Subcutaneous preadipocyte (primary cell): ENCODE measurements at places on chromosomes 13 and 19. TPM values are rescaled to one million over a fixed set of nuclear protein-coding genes. Genes with fewer than 3 reads are reported as not detected.

RASIP1 gene
- 2.9 and 3.5 TPM in 2 replicates for total RNA-seq

CEBPA gene
- total RNA-seq: 0.37 and 0.39 TPM in 2 replicates

VRK3 gene
- 21.7 and 26.8 TPM in 2 replicates for total RNA-seq

MBNL2 gene
- total RNA-seq: 23.5 and 32.1 TPM in 2 replicates

ZNF888 gene
- total RNA-seq: 2.6 and 3.3 TPM in 2 replicates

SPRYD7 gene
- total RNA-seq: 2.6 and 4.3 TPM in 2 replicates

RASGRP4 gene
- not detected in 2 replicates for total RNA-seq

ZNF569 gene
- total RNA-seq: 4.0 and 6.1 TPM in 2 replicates

ACER1 gene
- total RNA-seq: not detected in 2 replicates

ZNF805 gene
- 16.2 and 17.4 TPM in 2 replicates for total RNA-seq

ZNF345 gene
- total RNA-seq: 1.8 and 2.2 TPM in 2 replicates
